Hematopoietic multipotent progenitor cell (in vitro differentiated cells): ENCODE measurements at places on chromosomes 1 and 21.

DNA sequence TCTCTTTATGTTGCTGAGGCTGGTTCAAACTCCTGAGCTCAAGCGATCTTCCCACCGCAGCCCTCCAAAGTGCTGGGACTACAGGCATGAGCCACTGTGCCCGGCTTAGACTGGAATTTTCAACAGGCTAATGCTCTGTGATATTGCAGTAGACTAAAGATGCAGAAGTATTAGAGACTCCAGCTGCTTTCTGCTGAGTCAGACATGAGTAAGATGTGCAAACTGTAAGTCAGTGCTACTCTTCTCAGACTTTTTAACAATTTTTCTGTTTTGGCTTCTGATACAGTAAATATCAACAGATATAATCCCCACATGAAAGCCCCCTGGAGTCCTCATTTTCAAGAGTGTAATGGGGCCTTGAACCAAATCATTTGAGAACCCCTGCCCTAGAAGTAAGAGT, 29.3 kb upstream of the NLRP3 start:
- peak; percentile 60 for DNase-seq

- no peak for DNase-seq
Observed at GRCh38 chr1:187010571-187011309, 182.0 kb downstream of the PLA2G4A start.

- no peak for DNase-seq
Observed at GRCh38 chr1:84090447-84091245, 53.4 kb upstream of the PRKACB start.

- DNase-seq = no peak
Observed at GRCh38 chr21:45819478-45820170, 161.9 kb upstream of the COL6A1 start.

GRCh38 chr1:46818591-46818990, 19.7 kb downstream of the CYP4B1 start:
- DNase-seq = no peak
